ENCODE measurements at places on chromosomes 16 and 17.
A peak's percentile ranks its signal among the peaks of the same experiment; 100 is the strongest.

GRCh38 chr17:17512866-17513265 lies 16.7 kb upstream of the RASD1 start:
- DNase-seq: no peak

DNA sequence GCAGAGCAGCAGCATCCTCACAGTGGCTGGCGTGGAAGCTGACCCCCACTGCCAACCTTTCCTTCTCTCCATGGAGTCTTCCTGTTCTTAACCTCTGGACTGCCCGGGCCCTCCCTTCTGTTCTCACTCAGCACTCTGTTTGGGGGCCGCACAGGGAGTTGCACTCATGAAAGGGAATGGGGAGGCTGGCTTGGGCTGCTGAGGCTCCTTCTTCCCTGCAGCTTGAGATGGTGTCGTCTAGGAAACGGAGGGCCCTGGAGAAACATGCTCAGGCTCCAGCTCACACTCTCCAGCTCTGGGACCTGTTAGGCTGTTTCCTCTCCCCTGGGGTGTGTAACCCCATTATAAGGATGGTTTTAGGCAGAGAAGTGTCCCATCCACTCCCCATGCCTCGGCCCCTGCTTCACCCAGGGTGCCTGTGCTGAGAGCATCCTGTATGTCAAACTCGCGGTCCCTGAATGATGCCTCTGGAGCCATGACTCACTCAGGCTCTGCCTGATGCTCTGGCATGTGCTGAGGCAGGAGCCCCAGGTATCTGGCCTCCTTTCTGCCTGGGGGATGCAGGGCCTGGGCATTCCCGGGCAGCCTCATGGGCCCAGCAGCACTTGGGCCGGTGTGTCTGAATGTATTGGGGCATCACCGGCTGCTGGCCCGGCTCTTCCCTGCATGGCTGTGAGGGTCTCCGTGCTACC lies 18.9 kb downstream of the TMEM94 start:
- no peak for DNase-seq

GRCh38 chr17:19024101-19025078 lies 19.8 kb upstream of the FAM83G start:
- no peak for DNase-seq

- no peak for DNase-seq
Measured at GRCh38 chr17:2003525-2003924, 21.6 kb downstream of the RTN4RL1 start.

DNA sequence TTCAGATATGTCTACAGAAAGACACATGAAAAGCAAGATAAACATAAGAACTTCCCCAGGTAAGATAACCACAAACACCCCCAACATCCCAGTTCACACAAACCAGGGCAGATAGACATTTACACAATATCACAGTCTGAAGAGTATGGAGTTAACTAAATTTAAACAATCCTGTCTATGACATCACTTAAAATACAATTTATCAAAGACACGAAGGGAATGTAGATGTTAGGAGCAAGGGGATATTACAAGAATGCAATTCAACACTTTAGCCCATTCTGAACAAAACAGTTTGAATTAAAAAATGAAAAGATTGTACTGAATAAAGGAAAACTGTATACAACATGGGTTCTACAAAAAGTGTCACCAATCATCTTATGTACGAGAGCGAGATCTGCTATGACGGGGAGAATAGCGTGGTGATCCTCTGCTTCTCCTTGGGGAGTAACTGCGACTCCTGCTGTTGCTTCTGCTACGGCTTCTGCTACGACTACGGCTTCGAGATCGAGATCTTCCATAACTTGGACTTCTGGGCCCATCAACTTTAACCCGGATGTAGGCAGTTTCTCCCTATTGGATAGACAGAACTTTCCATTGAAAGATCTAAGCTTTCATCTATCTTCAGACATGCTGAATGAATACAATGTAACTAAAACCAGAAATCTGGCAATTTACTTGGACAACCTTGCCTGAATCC lies 1.9 kb downstream of the SRSF1 start:
- no peak for DNase-seq

DNA sequence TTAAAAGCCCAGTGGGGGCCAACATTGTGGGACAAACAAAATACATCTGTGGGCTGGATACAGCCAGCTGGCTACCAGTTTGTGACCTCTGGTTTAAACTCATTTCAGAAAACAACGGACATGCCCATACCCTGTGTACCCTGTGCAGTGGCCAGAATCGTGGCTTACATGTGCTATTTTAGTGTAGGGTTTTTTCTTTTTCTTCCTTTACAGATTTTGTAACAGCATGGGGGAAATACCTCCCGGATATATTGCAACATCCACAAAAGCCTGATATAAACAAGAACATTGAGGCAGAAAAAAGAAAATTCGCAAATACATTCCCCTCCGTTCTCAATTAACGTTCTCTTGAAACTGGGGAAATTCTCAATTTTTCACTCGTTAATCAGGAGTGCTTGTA lies 7.3 kb downstream of the HS3ST4 start:
- DNase-seq: no peak

GRCh38 chr16:80147026-80147655 lies 393.7 kb upstream of the DYNLRB2 start:
- DNase-seq: no peak

DNA sequence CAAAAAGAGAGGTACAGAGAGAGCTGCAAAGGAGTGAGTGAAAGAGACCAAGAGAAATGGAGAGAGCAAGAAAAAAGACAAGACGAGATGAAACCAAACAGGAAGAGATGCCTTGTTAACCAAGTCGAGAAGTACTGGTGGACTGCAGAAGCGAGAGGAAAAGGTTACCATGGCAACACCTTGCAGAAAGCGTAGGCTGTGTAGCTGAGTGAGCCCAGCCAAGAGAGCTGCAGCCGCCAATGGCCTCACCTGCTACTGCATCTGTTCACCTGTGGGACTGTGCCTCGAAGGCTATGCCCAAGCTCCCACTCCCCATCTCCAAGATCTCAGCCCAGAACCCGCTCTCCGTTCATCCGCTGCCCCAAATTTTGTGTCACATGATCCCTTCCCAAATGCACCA lies 161.3 kb downstream of the SLC39A11 start:
- no peak for DNase-seq

DNA sequence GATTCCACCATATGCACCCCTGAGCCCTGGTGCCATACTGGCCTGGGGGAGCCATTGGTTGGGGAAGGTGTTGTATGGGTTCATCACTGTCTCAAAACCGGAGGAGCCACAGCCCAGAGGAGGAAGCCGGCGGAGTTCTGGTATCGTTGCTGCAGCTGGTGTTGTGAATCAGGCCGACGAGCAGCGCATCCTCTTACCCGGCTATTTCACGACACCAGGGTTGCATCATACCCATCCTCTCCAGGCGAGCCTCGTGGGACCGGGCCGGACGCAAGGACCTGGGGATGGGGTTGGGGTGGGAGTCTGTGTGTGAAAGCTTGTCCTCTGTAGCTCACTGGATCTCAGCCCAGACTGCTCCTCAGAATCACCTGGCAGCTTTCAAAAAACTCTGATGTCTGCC lies 6.6 kb upstream of the SLC12A3 start:
- no peak for DNase-seq

GRCh38 chr17:34639706-34640425 lies 60.5 kb downstream of the TMEM132E start:
- no peak for DNase-seq

DNA sequence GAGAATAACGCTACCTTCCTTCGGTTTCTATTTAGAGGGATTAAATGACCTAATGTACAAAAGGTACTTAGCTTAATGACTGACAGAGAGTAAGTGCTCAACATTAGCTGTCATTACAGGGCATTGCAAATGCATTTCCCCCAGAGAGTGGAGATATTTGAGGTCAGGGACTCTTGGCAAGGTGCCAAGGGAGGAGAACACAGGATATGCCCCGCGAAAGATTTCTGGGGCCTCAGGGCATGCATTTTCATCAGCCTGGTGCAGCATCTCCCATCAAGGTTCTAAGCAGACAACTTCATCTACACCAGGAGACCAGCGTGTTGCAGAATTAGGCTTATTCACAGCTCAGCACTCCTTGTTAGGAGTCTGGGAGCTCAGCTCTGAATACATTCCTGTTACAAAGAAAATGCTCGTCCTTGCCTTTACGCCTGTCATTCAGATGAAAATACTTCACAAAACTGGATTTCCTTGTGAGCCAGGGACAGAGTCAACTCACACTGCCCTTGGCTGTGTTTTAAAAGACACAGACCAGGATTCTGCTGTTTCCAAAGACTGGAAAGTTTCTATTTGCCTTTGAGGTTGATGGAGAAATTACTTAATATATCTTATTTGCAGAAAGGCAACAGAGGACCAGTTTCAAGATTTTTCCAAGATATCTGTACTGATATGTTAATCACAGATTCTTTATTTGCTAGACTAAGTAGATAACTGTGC lies 108.2 kb downstream of the VAT1L start:
- DNase-seq: no peak

DNA sequence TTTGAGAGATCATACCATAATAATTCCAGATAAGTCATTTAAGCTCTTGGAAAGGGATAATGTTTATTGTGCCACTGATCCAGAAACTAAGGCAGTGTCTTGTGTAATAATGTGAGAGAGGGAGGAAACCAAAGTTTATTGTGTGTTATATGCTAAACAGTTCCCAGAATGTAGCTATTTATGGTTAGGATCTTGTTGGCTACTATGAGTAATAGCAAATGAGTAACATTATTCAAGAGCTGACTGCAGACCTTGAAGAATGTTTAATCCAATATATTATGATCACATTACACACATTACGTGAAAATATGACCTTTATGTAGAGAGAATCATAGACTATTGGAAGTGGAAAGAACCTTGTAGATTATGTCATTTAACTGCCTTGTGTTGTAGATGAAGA lies 139.5 kb downstream of the BCAS3 start:
- DNase-seq: no peak

- DNase-seq: no peak
Measured at GRCh38 chr16:55710466-55710865, 54.7 kb downstream of the SLC6A2 start.

- DNase-seq: no peak
Measured at GRCh38 chr16:12578001-12578400, 225.7 kb downstream of the CPPED1 start.

DNA sequence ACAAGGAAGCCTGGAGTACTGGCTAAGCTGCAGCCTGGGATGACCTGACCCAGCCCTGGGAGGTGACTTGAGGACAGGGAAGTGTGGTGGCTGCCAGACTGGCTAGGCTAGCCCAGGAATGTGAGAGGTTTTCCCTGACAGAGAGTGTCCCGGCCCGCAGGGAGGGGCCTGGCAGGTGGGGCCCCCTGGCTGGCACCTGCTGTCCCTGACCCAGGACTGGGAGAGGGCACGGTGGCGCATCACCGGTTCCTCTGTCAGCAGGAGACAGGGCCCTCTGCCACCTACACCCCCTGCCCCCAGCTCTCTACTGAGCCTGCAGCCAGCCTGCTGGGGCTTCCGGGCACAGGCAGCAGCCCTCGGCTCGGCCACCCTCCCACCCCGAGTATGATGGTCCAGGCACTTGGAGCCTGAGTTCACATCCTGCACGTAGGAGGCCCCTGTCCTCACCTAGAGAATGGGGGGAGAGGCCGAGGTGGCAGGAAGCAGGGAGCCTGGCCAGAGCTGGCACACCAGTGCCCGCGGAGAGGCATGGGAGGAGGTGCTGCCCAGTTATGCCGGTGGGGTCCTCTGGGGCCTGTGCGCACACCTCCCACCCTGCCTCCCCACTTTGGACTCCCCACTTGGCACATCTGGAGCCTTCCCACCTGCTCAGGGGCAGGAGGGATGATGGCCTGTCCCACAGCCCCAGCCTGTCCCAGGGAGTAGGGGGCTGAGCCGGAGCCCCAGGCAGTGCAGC lies 528 bp downstream of the PRSS27 start:
- no peak for DNase-seq

- DNase-seq: no peak
Measured at GRCh38 chr16:26198221-26198620, 506.5 kb downstream of the HS3ST4 start.

DNA sequence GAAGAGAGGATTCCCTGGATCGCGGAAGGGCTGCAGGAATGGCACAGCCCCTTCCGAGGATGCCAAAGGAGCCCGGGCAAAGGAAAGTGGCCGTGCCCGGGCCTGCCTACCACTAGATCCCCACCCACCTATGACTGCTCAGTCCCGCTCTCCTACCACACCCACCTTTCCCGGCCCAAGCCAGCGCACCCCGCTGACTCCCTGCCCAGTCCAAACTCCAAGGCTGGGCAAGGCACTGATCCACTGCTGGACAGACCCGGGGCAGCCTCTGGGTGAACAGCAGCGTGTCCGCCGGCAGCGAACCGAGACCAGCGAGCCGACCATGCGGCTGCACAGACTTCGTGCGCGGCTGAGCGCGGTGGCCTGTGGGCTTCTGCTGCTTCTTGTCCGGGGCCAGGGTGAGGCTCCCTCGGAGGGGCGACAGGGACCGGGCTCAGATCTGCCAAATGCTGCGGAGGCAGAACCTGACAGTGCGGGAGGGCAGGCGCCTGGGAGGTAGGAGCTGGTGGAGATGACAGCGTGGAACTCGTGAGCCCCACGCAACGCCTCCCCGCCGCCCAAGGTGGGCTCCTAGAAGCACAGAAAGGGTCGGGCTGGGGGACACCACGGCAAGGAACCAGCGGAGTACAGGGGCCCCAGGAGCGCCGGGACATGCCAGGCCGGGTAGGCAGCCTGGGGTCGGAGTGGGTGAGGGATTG lies at the start of gene CES2:
Gene CES2 (plus strand): TSS at position 203 of the 698 bp plus-strand sequence. CDS start 120 bp downstream, at position 323.
- no peak for DNase-seq

- no peak for DNase-seq
Measured at GRCh38 chr17:27546624-27547300, 84.2 kb upstream of the LGALS9 start.

- DNase-seq: peak; percentile 43
Measured at GRCh38 chr16:4694642-4695451, 1.5 kb downstream of the NUDT16L1 start.

DNA sequence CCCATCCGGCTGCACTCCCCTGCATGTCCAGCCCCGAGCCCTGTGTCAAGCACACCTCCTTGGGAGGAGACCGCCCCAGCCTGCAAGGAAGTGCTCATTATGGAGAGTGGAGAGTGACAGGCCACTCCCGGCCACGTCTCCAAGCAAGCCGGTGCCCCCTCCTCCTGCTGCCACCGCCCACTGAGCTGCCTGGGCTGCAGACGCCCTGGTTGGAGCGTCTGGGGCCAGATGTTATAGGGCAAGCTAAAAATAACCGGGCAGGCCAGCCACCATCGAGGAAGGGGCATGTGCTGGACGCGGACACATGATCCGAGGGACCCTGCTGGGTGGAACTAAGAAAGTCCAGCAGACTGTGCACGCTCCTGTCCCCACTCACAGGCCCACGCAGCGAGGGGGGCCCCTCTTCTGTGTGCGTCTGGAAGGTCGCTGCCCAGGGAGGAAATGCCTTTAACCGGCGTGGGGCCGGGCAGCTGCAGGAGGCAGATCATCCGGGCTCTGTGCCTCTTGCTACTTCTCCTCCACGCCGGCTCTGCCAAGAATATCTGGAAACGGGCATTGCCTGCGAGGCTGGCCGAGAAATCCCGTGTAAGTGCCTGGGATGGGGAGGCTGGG lies at the start of gene WFDC1:
Gene WFDC1 (plus strand): TSS at position 348 of the 612 bp plus-strand sequence. CDS start 94 bp downstream, at position 442.
- DNase-seq: peak; percentile 32
